Kidney tubule cell (primary cell): ENCODE measurements at places on chromosomes 3 and 15.

- peak; percentile 40 for DNase-seq
These were observed 53.7 kb downstream of the CGGBP1 start for GRCh38 chr3:88005066-88005465.

DNA sequence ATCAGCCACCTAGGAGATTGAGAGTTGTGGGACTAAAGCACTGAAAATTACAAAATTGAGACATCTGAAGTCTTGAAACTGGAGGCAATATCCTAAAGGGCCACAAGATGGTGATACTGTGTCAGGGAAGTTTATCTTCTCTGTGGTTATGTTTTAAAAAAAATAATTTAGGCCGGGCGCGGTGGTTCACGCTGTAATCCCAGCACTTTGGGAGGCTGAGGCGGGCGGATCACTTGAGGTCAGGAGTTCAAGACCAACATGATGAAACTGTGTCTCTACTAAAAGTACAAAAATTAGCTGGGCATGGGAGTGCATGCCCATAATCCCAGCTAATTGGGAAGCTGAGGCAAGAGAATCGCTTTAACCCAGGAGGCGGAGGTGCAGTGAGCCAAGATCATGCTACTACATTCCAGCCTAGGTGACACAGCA lies 17.9 kb upstream of the NIT2 start:
- peak; percentile 64 for DNase-seq

GRCh38 chr3:72341380-72341770 lies 506.9 kb downstream of the SHQ1 start:
- no peak for DNase-seq

- DNase-seq, result no peak
These were observed 276.3 kb downstream of the THSD4 start for GRCh38 chr15:71391421-71392088.

DNA sequence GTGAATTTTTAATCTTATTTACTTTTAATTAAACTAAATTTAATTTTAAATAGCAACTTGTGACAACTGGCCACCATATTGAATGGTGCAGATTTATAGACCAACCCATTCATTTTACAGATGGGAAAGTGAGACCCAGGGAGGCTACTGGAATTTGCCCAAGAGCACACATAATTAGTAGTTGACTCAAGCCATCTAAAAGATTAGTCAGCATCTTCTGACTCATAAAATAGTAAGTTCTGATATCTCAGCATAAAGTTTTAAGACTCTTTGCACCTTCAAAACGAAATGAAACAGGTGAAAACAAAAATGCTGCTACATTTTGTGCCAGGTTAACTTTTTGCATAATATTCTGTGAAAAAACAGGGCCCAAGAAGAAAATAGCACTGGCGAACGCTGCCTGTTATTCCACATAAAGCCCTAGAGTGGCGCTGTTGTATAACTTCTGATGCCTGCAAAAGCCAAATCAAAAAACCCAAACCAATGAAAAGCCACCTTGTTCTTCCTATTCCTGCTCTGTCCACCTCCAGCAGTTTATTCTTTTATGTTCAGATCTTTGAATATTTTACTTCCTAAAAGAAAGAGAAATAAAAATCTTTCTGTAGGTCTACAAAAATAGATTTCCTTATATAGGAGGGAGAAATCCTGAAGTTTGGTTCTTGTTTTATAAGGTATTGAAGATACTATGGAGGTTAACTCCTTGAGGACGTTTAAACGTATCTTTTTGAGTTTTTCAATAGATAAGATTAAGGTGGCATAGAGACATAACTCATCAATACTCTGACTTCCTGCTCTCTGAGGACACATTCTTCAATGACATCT lies 62.8 kb downstream of the OTOL1 start:
- peak; percentile 59 for DNase-seq

DNA sequence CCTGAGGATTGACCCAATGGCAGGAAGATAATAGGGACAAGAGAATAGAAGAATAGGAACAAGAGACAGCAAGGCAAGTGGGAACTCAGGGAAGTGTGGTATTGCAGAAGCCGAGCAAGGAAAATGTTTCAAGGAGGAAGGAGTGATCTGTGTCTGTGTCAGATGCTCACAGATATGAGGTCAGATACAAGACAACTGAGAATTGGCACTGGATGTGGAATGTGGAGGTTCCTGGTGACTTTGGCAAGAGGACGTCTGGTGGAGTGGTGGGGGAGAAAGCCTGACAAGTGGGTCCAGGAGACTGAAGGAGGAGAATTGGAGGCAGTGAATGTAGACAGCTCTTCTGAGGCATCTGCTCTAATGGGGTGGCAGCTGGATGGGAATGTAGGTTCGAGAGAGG lies 24.1 kb downstream of the GYG1 start:
- DNase-seq, result no peak

GRCh38 chr3:3286014-3286413 lies 106.5 kb upstream of the CRBN start:
- DNase-seq, result no peak

DNA sequence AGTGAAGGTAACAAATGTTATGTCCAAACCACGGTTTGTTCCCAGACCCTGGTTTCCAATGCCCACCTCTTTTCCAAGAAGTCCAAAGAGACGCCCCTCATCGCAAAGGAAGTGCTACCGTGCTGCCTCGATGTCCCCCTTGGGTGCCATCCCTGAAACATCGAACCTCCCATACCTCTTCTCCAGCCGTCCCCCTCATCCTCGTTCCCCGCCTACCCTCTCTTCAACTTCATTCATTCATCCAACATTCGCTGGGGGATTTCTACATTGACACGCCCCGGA lies 467 bp downstream of the TIPIN start:
- no peak for DNase-seq

DNA sequence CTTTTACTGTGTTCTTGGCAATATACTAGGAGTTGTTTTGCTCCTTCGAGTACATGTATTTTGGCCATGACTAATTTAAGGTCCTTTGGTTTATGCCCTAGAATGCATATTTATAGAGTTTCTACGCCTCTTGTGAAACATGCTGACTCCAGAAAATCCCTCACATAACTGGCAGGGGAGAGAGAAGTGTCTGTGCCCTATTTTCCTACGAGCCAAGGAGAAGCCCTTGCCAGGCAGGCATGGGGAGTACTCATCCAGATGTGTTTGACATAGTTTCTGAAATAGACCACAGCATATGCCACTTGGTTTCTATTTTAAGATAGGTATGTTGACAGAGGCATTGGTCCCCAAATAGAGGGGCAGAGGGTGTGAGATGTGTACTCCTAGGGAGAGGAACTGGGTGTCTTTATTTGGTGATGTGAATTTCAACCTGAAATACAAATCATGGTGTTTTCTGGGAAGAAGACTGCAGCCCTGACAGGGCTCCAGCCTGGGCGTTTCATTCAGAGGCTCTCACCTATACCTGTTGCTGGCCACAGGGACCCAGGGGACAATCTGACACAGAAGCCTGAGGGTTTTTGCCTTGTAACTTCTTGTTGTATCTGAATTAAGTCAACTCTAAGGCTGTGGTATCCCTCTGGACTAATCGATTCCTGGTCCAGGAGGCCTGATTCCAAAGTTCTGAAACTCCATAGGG lies 267.8 kb upstream of the C2CD4B start:
- DNase-seq, result no peak

- no peak for DNase-seq
These were observed 17.9 kb downstream of the GRIP2 start for GRCh38 chr3:14522129-14522691.

DNA sequence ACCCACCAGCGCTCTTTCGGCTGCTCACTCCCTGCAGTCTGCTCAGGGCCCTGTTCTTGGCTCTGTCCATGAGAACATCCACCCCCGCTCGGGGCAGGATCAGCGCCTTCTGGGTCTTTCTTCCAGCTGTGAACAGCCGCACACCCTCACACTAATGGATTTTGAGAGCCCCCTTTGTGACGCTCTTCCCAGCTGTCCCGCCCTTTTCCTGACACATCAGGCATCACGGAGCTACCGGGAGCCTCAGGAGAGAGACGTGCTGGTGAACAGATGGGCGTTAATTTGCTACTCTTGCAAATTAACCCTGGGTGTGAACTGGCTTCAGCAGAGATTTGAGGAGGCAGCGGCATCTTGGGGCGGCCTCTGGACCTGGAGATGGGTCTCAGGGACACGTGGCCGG lies 113.0 kb downstream of the TMEM266 start:
- no peak for DNase-seq

DNA sequence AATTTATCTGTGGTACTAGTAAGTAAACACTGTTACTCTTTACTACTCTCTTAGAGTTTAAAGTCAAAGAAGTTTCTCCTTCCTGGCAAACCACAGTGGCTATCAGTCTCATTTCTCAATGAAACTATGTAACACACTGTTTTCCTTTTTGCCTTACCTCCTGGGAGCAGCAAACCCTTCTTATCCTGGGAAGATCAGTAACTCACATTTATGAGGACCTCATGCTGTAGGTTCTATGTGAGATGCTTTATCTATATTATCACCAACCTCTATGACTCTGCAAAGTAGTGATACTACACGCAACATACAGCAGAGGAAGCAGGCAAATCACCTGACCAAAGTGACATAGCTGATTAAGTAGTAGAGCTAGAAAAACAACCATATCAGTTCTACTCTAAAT lies 35.3 kb downstream of the PBRM1 start:
- DNase-seq, result no peak

DNA sequence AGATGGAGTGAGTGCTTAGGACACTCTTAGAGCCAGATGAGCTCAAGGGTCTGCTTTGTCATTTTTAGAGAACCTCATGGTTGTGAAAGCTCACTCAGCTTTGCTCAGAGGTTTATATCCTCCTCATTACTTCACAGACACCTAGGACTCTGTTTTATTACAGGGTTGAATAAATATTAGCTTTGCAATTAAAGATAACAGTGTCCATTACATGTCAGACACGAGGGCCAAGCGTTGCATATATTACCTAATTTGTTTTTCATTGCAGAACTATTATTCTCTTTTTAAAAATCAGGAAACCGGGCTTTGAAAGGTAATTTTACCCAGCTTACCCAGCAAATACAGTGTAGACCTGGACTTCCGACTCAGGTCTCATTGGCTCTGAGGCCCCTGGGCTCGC lies 16.1 kb downstream of the MAP6D1 start:
- DNase-seq, result no peak

GRCh38 chr3:68662176-68662575 lies 270.2 kb downstream of the TAFA4 start:
- DNase-seq, result no peak

DNA sequence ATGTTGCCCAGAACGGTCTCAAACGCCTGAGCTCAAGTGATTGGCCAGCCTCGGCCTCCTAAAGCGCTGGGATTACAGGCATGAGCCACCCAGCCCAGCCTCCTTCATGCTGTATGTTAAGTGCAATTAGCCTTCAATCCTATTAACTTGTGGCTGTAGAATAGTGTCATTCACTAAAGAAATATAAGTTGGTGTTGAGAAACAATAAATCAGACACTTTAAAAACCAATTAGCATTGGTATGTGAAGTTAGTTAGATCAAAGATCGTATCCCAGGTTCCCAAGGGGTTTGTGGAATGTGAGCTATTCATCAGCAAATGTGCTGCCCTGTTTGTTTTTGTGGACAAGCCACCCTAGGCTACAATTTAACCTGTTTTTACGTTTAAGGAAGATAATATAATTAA lies 11.0 kb upstream of the PIK3CB start:
- DNase-seq, result no peak

GRCh38 chr3:169984292-169984691 lies 17.7 kb downstream of the SEC62 start:
- no peak for DNase-seq

DNA sequence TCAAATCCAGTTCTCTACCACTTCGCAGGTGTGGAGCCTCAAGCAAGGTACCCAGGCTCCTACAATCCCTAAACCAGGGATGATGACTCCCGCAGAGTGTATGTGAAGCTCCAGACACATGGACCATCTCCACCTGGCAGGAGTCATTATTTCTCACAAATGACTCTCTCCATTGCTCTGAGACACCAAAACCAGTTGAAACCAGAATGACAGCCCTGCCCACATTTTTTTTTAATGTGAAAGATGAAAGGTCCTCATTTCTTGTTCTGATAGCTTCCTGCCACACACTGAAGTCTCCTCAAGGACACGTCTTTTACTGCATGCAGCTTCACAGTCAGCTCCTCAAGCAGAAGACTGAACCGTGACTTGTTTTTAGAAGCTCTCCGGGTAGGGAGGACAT lies 61.4 kb upstream of the ZBTB38 start:
- no peak for DNase-seq

- DNase-seq, result no peak
These were observed 6.4 kb downstream of the CPLX3 start for GRCh38 chr15:74832826-74833225.

DNA sequence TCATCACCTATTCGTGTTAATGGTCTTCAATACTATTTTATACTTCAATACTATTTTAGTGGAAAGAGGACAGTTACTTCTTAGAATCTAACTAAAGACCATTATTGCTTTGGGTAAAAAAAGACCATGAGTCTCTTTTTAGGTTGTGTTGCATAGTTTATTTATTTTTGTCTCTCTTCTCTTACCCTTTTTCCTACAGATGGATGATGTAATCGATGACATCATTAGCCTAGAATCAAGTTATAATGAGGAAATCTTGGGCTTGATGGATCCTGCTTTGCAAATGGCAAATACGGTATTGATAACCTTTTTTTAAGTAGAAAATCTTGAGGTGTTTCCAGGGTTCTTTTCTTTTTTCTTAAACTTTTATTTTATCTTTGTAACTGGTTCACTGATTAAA lies 58.5 kb upstream of the SAMMSON start:
- DNase-seq, result no peak

DNA sequence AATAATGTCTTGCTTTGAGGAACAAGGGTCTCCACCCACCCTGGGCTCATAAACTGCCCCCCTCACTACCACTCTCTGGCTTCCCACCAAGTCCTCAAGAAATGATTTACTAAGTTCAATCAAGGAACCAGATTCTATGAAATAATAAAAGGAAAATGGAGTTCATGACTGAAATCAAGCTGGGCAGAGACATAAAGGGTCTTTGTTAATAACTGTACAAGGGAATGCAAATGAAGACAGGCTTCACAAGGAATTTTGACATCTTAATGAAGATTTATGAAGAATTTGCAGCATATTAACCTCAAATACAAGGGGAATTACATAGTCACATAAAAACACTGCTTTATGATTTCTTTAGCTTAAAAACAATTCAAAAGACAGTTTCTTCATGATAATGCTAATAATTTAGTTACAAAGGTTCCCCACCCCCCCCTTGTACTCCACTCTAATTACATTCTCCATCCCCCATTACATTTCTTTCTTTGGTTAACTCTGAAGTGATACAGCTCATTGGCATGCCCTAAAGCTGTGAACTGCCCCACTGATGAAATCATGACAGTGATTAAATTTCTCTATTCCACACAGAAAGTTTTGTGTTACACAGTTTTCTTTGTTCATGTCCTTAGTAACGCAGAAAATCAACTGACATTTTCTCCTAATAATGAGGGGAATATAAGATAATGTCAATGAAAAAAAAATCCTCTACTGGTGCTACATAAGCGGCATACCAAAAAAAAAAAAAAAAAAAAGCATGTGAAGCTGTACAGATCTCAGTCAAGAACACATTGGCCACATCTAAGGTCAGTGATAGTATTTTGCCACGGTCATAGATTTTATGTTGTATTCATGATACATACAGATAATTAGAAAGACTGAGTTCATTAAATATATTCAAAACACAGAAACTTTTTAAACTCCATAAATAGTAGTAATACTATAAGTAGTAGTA lies 54.4 kb downstream of the WWTR1 start:
- peak; percentile 81 for DNase-seq
